ENCODE measurements at places on chromosomes 3 and 15.

DNA sequence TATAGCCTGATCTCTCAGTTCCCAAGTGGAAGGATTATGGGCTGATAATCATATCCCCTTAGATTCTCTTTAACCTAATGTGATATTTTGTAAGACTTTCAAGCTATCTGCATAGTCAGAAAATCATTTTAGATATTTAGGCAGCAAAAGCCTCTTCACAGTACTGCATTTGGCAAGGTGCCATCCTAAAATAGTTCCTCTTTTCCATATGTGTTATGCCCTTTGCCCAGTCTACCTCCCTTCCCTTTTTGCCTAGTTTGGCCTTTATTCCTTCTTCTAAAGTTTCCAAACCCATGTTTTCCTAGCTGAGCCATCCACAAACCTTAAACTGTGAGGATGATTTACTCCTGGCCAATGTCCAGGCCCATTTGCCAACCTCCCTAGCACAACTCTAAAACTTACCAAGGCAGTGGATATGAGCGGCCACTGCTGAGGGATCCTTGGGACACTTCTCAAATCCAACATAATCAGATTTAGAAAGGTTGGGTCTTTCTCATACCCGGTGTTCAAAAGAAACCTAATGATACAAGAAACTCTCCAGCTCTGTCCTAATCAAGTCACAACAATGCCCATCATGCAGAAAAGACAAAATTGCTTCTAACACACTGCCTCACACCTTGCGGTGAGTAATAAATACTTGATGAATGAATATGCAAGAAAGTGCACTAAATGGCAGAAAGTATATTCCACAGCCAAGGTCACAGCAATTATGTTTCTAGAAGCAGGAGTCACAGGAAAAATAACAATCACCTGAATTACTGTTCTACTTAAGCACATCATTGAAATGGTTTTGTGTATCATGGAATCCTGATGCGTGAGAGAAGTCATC lies 493.9 kb downstream of the NLGN1 start:
- no peak for DNase-seq

- peak; percentile 17 for DNase-seq
Observed at GRCh38 chr15:72285927-72286516, 13.7 kb upstream of the PARP6 start.

DNA sequence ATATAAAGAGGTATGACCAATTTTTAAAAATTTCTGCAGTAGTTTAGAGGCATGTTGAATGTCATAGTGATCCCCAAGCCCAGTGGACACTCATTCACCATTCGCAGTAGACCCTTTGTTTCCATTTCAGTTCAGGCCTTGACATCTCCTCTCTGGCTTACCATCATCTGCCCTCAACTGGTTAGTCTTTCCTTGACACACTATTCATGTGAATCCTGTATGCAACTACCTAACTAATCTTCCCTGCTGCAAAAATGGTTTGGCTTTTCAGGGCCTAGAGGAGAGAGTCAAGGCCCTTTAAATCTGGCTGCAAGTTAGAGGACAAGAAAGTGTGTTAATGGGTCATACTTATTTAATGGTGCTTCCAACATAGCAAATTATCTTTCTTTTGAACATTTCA lies 10.9 kb downstream of the APH1B start:
- no peak for DNase-seq

DNA sequence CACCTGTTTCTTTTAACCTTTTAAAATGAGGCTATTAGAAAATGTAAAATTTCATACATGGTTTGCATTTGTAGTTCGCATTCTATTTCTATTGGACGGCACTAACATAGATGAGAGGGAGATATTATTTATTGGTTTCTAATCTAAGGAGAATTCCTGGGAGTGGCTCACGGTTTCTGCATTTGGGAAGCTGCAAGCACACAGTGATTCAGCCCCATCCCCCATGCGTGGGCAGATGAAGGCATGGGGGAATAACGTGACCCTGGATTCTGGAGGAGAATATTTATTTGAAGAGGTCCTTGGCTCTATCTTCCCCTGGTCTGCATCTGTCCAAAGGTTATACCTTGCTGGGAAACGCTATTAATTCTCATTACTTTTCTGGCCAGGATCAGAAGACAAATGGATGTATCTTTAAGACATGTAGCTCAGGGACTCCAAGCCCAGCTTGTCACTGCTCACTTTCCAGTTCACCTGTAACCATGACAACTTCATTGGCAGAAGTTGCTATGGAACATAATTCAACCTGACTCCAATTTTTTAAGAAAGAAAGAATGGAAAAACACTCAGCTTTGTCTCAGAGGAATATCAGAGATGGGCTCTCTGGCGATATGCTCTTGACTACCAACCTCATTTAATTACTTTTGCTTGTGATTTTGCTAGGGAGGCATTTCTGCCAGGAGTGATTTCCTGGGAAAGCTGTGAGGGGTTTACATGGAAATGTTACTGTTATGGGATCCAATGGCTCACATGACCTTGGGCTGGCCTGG lies 27.2 kb upstream of the POMGNT2 start:
- DNase-seq = no peak

DNA sequence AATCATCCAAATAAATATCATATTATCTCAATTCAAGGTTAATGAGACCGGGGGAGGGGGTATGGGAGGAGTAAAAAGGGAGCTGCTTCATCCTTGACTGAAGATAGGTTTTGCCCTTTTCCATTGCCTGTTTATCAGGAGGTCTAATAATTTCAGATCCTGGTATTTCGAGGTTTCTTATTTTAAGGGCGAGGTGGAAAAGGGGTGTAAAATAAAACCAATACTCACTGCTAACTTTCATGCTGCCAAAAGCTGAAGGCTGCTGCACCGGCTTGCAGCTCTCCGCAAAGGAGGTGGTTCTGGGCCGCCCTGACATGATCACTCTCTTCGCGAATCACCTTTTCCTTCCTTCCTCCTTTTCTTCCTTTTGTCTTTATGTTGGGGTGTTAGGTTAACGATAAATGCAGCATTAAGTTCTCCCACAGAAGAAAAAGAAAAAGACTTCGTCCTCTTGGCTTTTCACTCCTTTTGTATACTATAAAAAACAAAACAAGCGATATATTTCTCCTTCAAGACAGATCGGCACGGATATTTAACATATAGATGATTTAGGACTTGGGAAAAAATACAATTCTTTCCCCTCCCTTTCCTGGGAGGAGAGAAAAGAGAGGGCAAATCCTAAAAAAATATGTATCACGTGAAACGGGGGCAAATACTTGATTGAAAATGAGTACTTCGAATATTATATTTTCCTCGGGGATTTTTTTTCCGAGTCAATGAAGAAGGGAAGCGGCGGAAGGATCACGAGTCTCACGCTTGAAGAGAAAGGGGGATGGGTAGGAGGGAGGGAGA lies 932 bp downstream of the GSK3B start:
- DNase-seq = peak; percentile 22

DNA sequence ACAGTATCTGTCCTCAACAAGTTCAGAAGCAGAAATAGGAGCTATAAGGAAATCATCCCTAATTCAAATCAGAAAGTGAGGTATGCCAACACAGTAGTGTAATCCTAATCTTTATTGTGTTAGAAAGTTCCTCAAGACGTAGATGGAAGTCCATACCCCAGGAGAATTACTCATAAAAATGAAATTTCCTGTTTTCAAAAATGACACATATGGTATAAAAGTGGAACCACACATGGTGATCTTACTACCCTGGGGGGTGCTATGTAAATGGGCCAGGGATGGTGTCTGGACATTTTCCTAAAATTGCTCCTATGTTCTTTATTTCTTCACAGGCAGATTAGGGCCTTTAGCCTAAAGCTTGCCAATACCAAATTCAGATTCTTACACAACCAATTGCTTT lies 204.1 kb downstream of the ARRDC4 start:
- no peak for DNase-seq
